ENCODE measurements at places on chromosomes 4 and X.

DNA sequence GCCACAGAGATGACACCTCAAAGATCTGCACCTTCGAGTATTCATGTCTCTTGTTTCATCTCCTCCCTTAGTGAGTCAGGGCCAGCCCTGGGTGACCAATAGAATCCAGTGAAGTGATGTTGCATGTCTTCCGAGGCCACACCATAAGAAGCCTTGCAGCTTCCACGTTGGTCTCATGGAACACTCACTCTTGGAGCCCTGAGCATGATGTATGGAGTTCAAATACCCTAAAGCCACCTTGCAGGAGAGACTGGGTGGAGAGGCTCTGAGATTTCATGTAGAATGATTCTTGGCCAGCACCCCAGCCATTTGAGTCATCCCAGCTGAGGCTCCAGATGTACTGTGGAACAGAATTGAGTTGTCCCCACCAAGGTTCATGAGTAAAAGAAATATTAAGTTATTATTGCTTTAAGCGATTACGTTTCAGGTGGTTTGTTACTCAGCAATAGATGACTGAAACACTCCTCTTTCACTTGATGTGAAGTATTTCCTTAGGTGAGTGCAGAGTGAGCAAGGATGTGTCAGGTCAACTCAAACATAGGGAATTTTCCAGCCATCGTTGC lies 5.0 kb upstream of the RP2 start:
- H3K4me3 ChIP-seq = no peak overlapping the region
- no peaks in the 10 kb centered on the region for H3K4me1 ChIP-seq
- no peaks in the 10 kb centered on the region for H3K27me3 ChIP-seq
- no peaks in the 10 kb centered on the region for H3K36me3 ChIP-seq
- DNase-seq = no peak

DNA sequence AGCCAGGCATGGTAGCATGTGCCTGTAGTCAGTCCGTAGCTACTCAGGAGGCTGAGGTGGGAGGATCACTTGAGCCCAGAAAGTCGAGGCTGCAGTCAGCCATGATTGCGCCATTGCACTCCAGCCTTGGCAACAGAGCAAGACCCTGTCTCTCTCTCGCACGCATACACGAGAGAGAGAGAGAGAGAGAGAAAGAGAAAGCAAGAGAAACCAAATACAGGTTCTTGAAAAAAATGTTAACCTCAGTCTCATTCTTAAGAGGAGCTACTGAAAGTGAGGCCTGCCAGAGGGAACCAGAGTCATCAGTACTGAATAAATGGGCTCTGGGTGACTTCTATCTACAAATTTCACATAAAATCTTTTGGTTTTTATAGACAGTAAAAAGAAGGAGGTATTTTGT lies 42.9 kb downstream of the KIAA0232 start:
- H3K27ac ChIP-seq = no peak overlapping the region
- H3K27me3 ChIP-seq = no peaks in the 10 kb centered on the region
- no peaks in the 10 kb centered on the region for H3K36me3 ChIP-seq

GRCh38 chr4:100516225-100516624 lies 1.6 kb downstream of the EMCN start:
- H3K36me3 ChIP-seq = no peaks in the 10 kb centered on the region
- H3K27me3 ChIP-seq = no peaks in the 10 kb centered on the region
- no peaks in the 10 kb centered on the region for H3K4me1 ChIP-seq
- no peak overlapping the region for H3K27ac ChIP-seq

GRCh38 chr4:73831569-73831968 lies 4.9 kb upstream of the CXCL6 start:
- H3K4me1 ChIP-seq = no peaks in the 10 kb centered on the region
- no peak for DNase-seq
- H3K27me3 ChIP-seq = no peaks in the 10 kb centered on the region
- no peak overlapping the region for H3K27ac ChIP-seq

GRCh38 chr4:3756343-3757059 lies 9.7 kb upstream of the ADRA2C start:
- no peaks in the 10 kb centered on the region for H3K27me3 ChIP-seq
- H3K36me3 ChIP-seq = no peaks in the 10 kb centered on the region
- DNase-seq = no peak
- no peak overlapping the region for H3K4me3 ChIP-seq
- no peak overlapping the region for H3K27ac ChIP-seq

- no peaks in the 10 kb centered on the region for H3K36me3 ChIP-seq
- no peaks in the 10 kb centered on the region for H3K4me1 ChIP-seq
- H3K4me3 ChIP-seq = no peak overlapping the region
- no peak overlapping the region for H3K27ac ChIP-seq
- no peaks in the 10 kb centered on the region for H3K27me3 ChIP-seq
Observed at GRCh38 chr4:92636038-92636806, 332.5 kb downstream of the GRID2 start.

- H3K36me3 ChIP-seq = no peaks in the 10 kb centered on the region
- H3K4me3 ChIP-seq = no peak overlapping the region
- H3K27me3 ChIP-seq = no peaks in the 10 kb centered on the region
- no peaks in the 10 kb centered on the region for H3K4me1 ChIP-seq
- H3K27ac ChIP-seq = no peak overlapping the region
- DNase-seq = no peak
Observed at GRCh38 chrX:136291824-136292223, 8.9 kb upstream of the ADGRG4 start.

GRCh38 chr4:175441256-175441655 lies 370.8 kb downstream of the GPM6A start:
- no peaks in the 10 kb centered on the region for H3K27me3 ChIP-seq
- no peaks in the 10 kb centered on the region for H3K36me3 ChIP-seq
- no peak for DNase-seq

- no peaks in the 10 kb centered on the region for H3K27me3 ChIP-seq
- no peak for DNase-seq
- no peaks in the 10 kb centered on the region for H3K36me3 ChIP-seq
- no peak overlapping the region for H3K27ac ChIP-seq
- no peak overlapping the region for H3K4me3 ChIP-seq
Observed at GRCh38 chr4:67446811-67447210, 98.5 kb downstream of the CENPC start.

- no peaks in the 10 kb centered on the region for H3K36me3 ChIP-seq
- DNase-seq = no peak
- no peak overlapping the region for H3K4me3 ChIP-seq
- H3K4me1 ChIP-seq = no peaks in the 10 kb centered on the region
- no peaks in the 10 kb centered on the region for H3K27me3 ChIP-seq
Observed at GRCh38 chr4:3010998-3011397, 47.6 kb downstream of the GRK4 start.

DNA sequence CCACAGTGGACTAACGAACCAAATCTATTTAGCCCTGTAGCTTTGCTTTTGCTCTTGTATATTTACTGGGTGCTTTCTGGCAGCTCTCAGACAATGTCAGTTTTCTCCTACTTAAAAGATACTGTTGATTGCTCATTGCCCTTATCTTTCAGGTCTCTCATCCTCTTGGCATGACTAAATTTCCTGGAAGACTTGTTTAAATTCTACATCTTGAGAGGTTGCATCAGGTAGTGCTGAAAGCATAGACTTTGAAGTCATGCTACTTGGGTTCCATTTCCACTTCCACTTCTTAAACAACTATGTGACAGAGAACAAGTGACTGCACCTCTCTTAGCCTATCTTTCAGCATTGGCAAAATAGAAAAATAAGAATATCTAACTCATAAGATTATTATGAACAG lies 8.4 kb downstream of the TDO2 start:
- H3K27me3 ChIP-seq = no peaks in the 10 kb centered on the region
- H3K27ac ChIP-seq = peak overlapping the region; percentile 21
- DNase-seq = no peak
- peaks cover 80% of the 10 kb centered on the region for H3K36me3 ChIP-seq

GRCh38 chrX:137031517-137032340 lies 2.1 kb downstream of the GPR101 start:
- H3K36me3 ChIP-seq = no peaks in the 10 kb centered on the region
- no peak for DNase-seq
- peak overlapping the region; percentile 20 for H3K4me3 ChIP-seq
- H3K27ac ChIP-seq = no peak overlapping the region
